ENCODE measurements at places on chromosomes 5 and 9. TPM values are rescaled to one million over a fixed set of nuclear protein-coding genes. Genes with fewer than 3 reads are reported as not detected.

Gene LMNB1
- total RNA-seq, result 27.1 TPM

Gene EIF4E1B
- not detected for total RNA-seq

Gene SLC6A19
- not detected for total RNA-seq

Gene SPINK4
- total RNA-seq, result not detected

Gene AJM1
- 1.7 TPM for total RNA-seq

DNA sequence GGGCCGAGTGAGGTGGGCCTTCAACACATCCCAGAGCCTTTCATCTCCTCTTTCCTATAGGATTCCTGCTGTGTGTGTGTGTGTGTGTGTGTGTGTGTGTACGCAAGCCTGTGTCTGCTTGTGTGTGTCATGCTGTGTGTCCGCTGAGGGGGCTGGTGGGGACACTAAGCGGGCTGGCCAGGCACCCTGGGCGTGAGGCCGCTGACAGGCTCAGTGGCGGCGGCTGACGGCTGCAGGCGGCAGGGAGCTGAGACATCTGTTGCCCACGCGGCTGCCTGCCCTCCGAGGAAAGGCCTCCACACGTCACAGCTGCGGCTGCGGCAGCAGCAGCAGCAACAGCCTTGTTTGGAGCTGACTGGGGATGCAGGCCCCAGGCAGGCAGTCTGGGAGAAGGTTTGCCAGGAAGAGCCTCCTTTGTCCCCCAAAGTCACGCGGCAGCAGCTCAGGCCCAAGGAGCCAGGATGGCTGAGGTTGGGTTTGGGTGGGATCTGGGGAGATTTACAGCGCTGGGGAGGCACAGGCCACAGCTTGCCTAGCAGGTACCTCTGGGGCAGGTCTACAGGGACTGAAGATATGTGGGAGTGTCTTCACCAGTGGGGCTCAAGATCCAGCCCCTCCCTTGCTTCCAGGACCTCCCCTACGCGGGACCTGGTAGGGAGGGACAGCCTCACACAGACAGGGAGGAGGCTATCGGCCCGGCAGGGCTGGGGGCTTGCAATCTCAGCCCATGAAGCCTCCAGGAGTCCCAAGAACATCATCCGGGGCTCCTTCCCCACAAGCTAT is 1.8 kb downstream of the PDLIM4 start:
- H3K27ac ChIP-seq, result peak overlapping the region; percentile 77
- no peaks in the 10 kb centered on the region for H3K36me3 ChIP-seq
- H3K4me1 ChIP-seq, result peaks cover 31% of the 10 kb centered on the region
- H3K4me3 ChIP-seq, result no peak overlapping the region
- DNase-seq, result no peak
- H3K27me3 ChIP-seq, result peaks cover 24% of the 10 kb centered on the region

- H3K27me3 ChIP-seq, result no peaks in the 10 kb centered on the region
- DNase-seq, result peak; percentile 24
- H3K4me1 ChIP-seq, result no peaks in the 10 kb centered on the region
- H3K36me3 ChIP-seq, result no peaks in the 10 kb centered on the region
- no peak overlapping the region for H3K27ac ChIP-seq
- no peak overlapping the region for H3K4me3 ChIP-seq
These were observed 176.2 kb downstream of the DMRTA1 start for GRCh38 chr9:22622815-22623214.

- H3K4me3 ChIP-seq, result no peak overlapping the region
- no peaks in the 10 kb centered on the region for H3K36me3 ChIP-seq
- H3K27me3 ChIP-seq, result no peaks in the 10 kb centered on the region
- DNase-seq, result no peak
These were observed 341.2 kb downstream of the TRIM32 start for GRCh38 chr9:117028103-117028858.

DNA sequence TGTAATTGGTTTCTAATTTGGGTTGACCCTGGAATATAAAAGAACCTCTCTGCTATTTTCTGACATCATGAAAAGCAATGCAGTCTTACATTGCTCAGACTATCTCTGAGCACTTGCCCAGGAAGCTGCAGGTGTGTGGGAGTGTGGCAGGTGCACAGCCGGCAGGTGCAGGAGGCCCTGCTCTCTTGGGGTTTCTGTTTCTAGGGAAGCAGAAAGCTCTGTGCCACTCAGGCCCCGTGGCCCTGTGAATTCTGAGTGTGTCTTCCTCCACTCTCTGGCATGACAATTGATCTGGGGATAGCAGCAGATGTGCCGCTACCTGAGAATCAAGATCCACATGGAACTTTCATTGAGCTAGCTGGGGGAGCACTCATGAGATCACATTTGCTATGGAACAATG is 45.7 kb upstream of the IRX2 start:
- no peak overlapping the region for H3K4me3 ChIP-seq
- H3K4me1 ChIP-seq, result no peaks in the 10 kb centered on the region
- H3K27me3 ChIP-seq, result no peaks in the 10 kb centered on the region
- no peak overlapping the region for H3K27ac ChIP-seq
- H3K36me3 ChIP-seq, result no peaks in the 10 kb centered on the region
- DNase-seq, result no peak

- DNase-seq, result no peak
- H3K27ac ChIP-seq, result no peak overlapping the region
- no peaks in the 10 kb centered on the region for H3K27me3 ChIP-seq
- H3K4me1 ChIP-seq, result no peaks in the 10 kb centered on the region
- no peak overlapping the region for H3K4me3 ChIP-seq
These were observed 99.7 kb downstream of the GOLPH3 start for GRCh38 chr5:32074401-32074800.

- H3K36me3 ChIP-seq, result no peaks in the 10 kb centered on the region
- peak overlapping the region; percentile 39 for H3K4me3 ChIP-seq
- peak; percentile 65 for DNase-seq
- no peaks in the 10 kb centered on the region for H3K4me1 ChIP-seq
These were observed 40.9 kb upstream of the FABP6 start for GRCh38 chr5:160188141-160189015.

DNA sequence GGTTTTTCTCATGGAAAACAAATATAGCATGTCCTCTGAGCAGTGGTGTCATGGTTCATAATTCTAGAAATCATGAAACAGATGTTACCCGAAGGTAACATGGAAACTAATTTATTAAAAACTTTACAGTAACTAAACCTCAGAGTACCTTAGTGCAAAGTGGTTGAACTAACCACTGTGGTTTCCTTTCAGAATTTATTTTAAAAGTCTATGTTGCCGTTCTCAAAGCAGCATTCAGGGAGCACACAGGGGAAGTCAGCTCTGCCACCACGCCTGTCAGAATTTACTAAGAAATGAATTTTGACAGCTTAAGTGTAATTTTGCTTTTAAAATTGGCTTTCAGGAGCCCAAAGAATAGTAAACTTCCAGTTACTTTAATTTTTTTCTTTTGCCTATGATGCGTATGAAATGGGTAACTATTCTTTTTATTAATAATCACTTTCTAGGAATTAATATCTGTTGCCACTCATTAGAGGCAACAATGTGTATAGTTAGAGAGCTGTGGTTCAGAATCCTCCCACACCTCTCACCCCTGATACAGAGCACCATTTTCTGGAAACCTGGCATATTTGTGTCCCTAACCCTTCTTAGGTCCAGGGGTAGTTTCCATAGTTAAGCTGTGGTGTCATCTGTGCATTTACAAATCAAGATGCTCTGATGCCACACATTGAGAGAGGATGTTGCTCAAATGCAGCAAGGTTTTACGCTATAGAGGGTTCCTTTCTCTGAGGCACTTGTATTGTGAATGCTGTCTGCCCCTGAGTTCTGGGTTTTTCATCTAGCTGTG is 202.6 kb downstream of the ZSWIM6 start:
- H3K27me3 ChIP-seq, result no peaks in the 10 kb centered on the region
- H3K4me3 ChIP-seq, result no peak overlapping the region
- no peak for DNase-seq
- no peaks in the 10 kb centered on the region for H3K4me1 ChIP-seq
- H3K27ac ChIP-seq, result no peak overlapping the region
- H3K36me3 ChIP-seq, result no peaks in the 10 kb centered on the region

DNA sequence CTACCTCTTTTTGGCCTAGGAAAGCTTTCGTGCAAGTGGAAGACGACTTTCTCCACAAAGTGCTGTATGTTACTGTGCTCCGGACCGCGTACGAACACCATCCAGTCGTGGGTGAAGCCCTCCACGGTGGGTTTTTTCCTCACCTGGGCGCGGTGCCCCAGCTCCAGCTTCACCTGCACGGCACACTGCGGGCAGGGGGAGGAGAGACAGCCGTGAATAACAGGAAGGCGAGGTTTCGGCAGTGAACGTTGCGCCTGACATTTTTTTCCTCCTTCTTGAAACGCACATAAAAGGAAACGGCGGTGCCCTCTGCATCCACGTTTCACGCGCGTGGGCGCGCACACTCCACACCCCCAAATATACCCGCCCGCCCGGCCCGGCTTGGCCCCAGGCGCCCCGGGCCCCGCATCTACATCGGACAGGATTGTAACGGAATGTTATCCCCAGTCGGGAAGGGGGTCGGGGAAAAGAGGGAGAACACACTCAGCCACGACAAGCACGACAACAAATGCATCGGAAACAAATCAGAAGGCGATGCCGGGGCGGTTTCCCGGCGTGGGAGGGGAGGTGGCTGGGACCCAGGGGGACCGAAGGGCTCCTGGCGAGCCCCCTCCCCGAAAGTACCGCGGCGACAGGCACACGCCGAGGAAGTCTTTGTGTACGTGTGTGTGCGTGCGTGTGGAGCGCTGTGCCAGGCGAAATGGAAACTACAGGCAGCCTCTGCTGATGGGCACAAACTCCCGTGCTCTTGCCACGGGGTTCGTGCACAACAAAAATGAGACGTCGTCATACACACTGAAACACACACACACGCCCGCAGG is 1.4 kb downstream of the MLLT3 start:
- peak overlapping the region; percentile 78 for H3K4me3 ChIP-seq
- H3K27me3 ChIP-seq, result no peaks in the 10 kb centered on the region
- H3K27ac ChIP-seq, result peak overlapping the region; percentile 81

DNA sequence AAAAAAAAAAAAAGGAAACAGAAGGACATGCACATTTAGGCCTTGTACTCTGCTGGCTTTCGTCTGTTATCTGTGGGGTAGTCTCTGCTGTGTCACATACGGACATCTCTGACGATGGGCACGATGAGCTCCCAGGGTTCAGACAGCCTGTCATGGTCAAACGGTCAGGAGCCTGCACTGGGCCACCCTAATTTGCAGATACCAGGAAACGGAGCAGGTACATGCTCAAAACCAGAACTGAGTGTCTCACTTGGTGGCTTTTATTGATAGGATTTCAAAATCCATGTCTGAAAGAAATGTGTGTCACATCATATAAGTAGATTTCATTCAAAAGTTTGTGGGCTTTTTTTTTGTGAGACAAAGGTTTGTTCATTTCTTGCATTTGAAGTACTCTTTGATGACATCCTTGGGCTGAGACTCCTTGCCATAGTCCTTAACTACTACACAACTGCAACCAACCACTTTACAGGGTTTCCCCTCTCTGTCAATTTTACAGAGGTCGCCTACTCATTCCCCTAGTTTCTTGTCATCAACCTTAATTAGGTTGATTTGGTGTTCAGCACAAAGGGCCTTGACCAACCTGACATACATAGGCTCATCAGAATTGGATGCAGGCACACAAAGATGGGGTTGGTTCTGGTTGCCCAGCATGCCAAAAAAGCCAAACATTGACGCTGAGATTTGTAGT is 9.0 kb downstream of the CKMT2 start:
- no peak overlapping the region for H3K27ac ChIP-seq
- H3K36me3 ChIP-seq, result no peaks in the 10 kb centered on the region
- no peak overlapping the region for H3K4me3 ChIP-seq

DNA sequence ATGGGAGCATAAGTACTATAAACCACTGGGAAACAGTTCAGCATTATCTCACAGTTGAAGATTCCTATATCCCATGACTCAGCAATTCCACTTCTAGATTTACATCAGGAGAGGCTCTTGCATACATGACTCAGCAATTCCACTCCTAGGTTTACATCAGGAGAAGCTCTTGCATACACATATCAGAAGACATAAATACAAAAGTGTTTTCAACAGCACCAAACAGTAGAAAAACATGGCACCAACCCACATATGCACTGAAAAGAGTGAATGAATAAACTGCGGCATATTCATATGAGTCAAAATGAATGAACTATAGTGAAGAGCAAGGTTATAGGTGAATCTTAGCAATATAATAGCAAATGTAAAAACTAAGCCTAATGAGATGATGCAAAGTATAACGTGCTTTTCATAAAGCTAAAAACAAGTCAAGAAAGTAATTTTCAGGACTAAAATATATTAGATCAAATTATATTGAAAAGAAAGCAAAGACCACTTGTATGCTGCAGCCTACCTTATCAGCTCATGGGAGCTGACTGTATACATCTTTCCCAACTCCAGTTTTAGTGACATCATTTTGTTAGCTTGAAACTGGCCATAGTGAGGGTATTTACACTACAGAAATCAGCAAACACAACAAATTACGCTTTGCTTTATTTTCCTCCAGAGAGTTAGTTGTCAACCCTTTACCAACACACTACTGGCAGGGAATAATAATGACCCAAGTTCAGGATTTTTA is 95.8 kb downstream of the ANKRD18B start:
- H3K27me3 ChIP-seq, result peaks cover 23% of the 10 kb centered on the region
- H3K27ac ChIP-seq, result no peak overlapping the region
- no peak overlapping the region for H3K4me3 ChIP-seq
- DNase-seq, result no peak
- no peaks in the 10 kb centered on the region for H3K36me3 ChIP-seq

DNA sequence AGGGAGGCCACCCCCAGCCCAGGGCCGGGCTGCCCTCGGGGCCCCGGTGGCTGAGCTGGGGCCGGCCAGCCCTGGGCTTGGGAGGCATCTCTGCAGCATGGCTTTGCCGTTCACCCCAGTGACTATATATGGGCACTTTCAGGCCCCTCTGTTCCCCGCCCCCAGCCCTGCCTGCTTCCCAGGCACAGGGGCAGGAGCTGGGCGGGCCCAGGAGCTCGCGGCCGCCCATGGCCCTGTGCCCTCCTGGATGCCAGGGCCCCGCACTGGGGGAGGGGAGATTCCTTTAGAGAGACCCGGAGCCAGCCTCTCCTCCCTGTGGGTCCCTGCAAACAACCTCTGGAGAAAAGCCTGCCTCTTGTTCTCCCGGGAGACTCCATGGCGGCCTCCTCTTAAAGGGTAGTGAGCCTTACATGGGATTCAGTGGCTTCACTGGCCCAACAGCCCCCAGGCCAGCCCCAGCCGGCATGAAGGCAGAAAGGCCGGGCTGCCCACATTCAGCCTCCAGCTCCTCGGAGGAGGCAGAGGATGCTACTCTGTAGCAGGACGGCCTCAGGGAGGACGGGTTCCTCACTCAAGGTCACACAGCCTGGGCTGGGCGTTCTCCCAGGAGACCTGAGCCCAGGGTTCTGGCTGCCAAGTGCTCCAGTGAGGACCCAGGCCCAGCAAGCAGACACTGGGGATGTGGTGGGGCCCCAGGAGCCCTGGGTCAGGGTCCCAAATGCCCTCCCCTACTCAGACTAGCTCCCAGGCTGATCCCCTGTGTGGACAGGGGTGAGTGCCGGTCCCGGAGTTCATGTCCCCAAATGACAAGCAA is 4.1 kb downstream of the NACC2 start:
- H3K4me1 ChIP-seq, result peaks cover 88% of the 10 kb centered on the region
- H3K27ac ChIP-seq, result no peak overlapping the region
- H3K27me3 ChIP-seq, result no peaks in the 10 kb centered on the region
- DNase-seq, result no peak

- no peak overlapping the region for H3K27ac ChIP-seq
- no peak overlapping the region for H3K4me3 ChIP-seq
- H3K27me3 ChIP-seq, result no peaks in the 10 kb centered on the region
- H3K36me3 ChIP-seq, result no peaks in the 10 kb centered on the region
- H3K4me1 ChIP-seq, result no peaks in the 10 kb centered on the region
These were observed 520.0 kb downstream of the SPOCK1 start for GRCh38 chr5:136979131-136979530.
